ENCODE measurements at places on chromosomes 3 and 15. TPM values are rescaled to one million over a fixed set of nuclear protein-coding genes. Genes with fewer than 3 reads are reported as not detected.

Gene ZBTB47
- polyA plus RNA-seq, result not detected

Gene DUOX1
- polyA plus RNA-seq, result 1.2 TPM

Gene LMAN1L
- polyA plus RNA-seq, result not detected

Gene KBTBD8
- polyA plus RNA-seq, result 3.6 TPM

Gene CFAP100
- not detected for polyA plus RNA-seq

Gene MYO5C
- 0.48 TPM for polyA plus RNA-seq
